Jurkat, Clone E6-1 (cell line): ENCODE measurements at places on chromosomes 12 and 14.

DNA sequence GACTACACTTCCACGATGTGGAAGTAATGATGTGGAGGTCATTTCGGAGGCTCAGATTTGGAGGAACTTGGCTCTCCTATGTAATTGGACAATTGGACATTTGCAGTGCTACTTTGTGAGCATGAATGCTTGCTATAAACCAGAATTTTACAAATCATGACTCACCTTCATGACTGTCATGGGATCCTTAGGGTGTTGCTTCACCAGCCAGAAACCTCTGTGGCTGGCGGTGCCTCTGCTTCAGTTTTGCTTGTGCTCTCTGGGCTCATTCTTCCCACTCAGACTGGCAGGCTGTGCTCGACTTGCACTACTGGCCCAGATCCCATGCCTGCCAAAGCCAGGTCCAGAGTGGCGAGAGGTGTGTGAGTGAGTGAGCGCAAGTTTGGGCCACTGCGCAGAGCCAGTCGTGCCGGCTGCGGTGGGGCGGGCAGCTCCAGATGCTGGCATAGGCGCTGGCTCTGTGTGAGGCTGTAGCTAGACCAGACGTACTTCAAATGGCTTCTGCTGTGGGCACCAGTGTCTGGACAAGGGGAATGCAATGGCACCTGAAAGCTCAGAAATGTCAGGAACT is 387.8 kb downstream of the AEBP2 start:
- DNase-seq = no peak

DNA sequence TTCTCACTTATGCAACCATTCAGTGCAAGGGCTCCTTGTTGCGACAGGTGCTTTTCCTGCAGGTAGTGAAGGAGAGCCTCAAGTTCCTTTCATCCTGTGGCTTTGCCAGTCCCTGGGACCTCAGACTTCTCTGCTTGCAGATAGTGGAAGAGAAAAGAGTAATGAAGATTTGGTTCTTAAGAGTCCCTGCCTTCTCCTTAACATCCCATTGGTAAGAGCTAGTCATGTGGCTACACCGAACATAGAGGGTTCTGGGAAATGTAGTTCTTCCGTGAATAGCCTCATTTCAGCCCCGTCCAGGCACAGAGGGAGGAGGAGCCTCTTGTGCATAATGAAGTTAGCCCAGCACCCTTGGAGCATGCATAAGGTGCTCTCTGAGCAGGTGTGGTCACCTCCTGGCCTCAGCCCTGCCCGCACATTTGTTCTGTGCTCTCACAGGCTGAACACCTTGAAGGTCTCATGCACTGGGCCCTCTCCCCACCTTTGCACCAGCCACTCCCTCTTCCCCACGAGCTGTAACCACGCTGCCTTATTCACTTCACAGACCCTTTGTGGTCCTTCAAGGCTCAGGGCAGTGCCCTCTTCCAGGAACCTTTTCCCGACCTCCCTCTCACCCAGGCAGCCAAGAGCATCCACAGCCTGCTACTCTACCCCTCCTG is 134.0 kb downstream of the BCL11B start:
- DNase-seq = peak; percentile 79

GRCh38 chr14:32102152-32102787 is 25.2 kb downstream of the ARHGAP5 start:
- DNase-seq = peak; percentile 55

GRCh38 chr14:104732931-104733681 is 9.1 kb downstream of the ADSS1 start:
- DNase-seq = no peak

DNA sequence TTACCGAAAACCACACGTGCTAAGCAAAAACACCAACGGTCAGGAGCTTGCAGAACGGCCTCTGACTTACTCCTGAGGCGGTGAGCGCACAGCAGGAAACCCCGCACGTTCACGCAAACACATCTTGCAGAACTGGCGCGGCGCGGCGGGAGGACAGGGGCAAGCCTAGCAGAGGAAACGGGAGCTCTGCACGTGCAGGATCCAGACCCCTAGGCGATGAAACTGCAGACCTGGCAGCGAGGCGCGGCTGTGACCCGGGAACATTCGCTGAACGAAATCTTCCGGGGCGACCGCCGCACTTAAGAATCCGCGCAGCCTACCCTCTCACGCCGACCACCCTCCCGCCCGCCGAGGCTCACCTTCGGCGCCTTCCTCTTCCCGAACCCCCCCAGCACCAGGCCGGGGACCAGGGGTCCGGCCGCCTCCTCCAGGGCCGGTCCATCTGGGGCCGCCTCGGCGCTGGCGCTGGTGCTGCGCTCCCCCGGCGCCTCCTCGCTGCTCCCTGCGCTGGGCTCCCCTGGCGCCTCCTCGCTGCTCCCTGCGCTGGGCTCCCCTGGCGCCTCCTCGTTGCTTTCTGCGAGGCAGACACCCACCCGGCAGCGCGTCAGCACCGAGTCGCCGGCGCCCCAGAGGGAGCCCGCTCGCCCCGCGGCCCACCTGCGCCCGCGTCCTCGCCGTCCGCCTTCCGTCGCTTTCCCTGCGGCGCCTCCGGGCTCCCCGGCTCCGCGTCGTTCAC is 615 bp downstream of the DDX51 start:
- DNase-seq = no peak

- DNase-seq = no peak
Measured at GRCh38 chr12:43835264-43835655, 621 bp upstream of the TMEM117 start.

DNA sequence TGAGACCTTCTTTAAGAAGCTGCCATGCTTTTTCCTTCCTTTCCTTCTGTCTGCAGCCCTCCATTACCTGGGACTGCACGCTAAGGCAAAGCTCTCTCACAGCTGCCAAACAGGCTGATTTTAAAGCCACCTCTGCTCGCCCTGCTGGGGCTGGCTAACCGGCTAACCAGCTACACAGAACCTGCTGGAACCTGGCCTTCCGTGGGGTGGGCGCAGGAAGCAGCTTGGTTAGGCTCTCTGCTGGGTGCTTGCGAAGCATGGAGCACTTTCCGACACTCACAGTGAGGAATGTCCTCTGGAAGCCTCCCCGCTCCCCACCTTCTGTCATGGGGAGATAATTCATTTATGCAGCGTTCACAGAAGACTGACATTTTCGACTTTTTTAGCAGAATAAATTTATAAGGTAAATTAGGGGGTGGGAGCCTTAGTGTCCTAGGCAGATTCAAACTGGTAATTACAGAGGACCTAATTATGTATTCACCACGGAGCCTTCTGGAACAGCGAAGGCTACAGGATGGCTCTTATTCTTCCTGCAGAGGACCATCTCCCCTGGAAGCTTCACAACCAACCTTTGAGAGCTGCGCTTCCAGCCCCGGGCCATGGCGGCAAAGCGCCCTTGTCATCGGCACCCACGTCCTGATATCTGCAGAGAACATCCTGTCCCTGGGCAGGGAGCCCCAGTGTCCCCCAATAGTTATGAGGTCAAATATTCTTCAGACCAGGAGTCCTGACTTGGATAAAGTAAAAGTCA is 12.4 kb upstream of the BCL11B start:
- DNase-seq = no peak

DNA sequence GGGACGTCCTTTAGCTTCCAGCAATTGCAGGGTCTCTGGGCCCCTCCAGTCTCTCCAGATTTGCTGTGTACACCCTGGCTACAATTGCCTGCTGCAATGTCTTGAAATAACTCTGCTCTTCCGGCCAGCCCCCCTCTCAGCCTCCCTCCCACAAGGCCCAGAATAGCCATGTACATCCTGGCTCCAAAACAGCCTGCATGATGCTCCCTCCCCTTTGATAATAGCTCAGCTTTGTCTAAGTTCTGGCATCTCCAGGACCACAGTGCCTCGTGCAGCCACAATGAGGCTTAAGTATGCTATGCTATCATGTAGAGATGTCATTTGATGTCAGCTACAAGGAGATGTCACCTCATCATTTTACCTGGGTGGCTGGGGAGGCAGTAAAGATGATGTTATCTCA is 74.6 kb downstream of the SRRM4 start:
- DNase-seq = no peak

GRCh38 chr14:99141236-99141635 is 130.8 kb downstream of the BCL11B start:
- no peak for DNase-seq

GRCh38 chr14:62143245-62143644 is 381.0 kb downstream of the SNAPC1 start:
- DNase-seq = no peak

- DNase-seq = peak; percentile 91
Measured at GRCh38 chr12:68538726-68539614, 71.7 kb upstream of the RAP1B start.

DNA sequence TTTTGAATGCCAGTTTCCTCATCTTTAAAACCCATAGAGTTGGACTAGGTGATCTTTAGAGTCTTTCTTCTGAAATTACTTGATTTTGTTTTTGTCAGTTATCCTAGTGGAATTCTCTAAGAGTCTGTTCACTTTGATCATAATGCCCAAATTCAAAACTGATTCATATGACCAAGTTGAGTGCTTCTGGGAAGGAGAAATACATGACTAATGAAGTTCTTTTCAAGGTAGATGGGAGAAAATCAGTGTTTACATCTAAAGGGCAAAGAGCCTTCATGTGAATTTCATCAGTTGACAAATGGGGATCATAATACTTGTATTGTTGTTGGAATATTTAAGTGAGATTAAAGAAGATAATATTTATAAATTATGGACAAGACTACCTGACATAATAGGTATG is 53.2 kb downstream of the ERC1 start:
- DNase-seq = no peak

- DNase-seq = no peak
Measured at GRCh38 chr12:22530-23201, 43.9 kb upstream of the IQSEC3 start.

DNA sequence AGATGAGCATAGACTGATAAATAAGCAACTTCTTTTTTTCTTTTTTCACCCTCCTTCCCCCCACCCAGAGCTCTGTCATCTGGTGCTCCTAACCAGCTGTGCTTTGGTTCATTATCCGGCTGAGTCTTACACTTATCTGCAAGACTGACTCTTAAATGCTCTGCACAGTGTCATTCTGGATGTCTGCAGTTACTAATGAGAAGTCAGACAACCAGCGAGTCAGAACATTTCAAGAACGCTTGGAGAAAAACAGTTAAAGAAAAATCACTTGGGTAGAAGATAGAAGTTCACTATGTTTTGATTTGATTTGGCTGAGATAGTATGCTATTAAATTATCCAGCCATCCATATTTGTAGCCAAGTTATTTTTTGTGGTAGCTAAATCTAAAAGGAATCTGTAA is 328.9 kb upstream of the PRICKLE1 start:
- no peak for DNase-seq

DNA sequence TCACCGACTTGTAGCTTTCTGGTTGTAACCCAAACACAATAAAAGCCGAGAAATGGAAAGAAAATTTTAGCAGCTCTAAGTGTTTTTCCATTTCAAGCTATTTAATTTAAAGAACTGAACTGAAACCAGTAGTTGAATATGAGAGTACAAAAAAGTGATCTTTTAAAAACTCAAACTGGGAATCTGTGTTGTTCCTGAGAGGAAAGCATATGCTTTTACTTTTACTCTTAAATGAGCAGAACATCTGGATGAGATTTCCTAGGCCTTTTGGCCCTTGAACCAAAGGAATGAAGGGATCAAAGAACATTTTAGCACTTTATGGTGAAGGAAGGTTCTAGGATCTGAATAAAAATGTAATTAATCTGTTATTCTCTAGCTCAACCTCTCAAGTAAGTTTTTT is 1.3 kb downstream of the KERA start:
- DNase-seq = no peak

DNA sequence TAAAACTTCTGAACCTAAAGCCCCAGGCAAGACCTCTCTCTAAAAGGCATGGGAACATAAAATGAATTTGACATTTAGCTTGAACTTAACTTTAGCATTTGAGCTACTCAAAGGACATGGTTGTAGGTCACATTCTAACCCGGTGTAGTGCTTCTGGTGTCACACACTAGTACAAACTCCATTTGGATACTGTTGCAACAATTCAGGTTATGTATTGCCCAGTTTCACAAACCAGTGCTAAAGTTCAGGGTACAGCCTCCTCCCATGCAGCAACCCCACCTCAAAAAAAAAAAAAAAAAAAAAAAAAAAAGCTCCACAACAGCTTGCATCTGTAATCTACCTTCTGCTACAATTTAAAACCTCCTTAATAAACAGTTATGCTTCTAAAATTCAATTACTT is 7.8 kb downstream of the PPTC7 start:
- DNase-seq = no peak

GRCh38 chr14:35669782-35670181 is 135.8 kb downstream of the INSM2 start:
- no peak for DNase-seq

DNA sequence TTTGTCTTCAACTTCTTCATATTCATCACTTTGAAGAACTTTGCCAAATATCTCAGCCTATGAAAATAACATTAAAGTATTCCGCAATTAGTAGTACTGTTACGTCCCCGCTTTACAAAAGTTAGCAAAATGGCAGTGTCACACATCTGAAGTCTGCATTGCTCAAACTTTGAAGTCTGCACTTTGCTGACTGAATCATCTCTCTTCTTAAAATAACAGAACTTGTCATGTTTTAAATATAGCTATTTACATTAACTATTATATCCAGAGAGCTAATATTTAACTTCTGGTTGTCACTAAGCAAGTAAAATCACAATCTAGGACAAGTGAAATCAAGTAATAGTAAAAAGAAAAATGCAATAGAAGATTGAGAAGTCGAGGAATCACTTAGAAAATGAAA is 34.5 kb downstream of the IPO8 start:
- no peak for DNase-seq

DNA sequence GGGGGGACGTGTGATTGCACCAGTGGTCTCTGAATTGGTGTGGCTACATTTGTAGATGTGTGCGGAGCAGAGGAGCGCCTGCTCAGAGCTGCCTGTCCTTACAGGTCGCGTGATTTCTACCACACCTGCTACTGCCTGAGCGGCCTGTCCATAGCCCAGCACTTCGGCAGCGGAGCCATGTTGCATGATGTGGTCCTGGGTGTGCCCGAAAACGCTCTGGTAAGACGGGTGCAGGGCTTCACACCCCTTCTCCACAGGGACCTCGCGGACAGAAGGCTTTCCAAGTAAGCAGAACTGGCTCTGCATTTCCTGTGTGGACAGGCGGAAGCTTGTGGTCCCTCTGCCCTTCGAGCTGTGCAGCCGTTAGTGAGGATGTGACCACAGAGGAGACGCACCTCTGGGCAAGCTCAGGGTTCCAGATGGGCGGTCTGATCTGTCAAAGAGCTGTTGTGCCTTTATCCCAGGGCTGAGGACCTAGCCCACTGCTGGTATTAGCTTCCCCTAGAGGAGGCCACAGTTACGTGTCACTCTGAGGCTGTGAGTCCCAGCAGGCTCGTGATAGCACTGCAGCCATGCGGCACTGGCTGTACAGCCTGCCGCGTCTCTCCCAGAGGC is 47.7 kb downstream of the MAX start:
- DNase-seq = no peak

DNA sequence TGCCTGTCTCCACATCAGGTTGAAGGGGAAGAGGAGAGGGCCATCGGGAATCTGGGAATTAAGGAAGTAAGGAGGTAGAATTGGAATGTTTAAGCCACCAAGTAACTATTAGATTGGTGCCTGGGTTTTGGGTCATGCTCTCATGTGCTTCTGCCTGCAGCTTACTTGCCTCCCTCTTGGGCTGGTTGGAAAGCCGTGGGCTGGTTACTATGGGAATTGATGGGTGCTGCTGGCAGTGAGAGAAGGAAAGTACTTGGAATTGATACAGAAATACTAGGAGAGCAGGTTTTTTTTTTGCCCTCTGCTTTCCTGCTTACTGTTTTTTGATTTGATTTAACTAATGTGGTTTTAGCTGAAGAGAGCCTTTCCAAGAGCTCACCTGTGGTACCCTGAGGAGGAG is 493.5 kb upstream of the RGS6 start:
- DNase-seq = no peak

GRCh38 chr14:99784508-99784907 is 8.7 kb upstream of the EML1 start:
- no peak for DNase-seq
